ENCODE measurements at places on chromosomes 2 and 18.
A peak's percentile ranks its signal among the peaks of the same experiment; 100 is the strongest.

DNA sequence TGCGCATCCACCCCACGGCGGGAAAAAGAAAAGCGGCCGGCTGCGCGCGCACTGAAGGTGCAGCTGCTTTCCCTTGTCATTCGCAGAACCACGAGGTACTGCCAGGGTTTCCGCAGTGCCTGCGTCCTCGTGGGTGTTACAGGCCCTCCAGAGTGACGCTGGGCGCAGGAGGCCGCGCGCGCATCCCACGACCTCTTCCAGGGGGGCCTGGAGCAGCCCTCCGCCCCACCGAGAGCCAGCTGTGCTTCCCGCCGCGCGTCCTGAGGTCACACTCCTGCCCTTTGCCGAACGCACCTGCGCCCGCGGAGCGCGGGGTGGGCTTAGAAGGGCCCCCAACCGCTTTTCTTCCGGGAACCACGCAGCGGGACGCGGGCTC lies 378 bp upstream of the IAH1 start:
- DNase-seq: peak; percentile 16

GRCh38 chr2:240459401-240460252 lies 24.2 kb downstream of the GPC1 start:
- no peak for DNase-seq

DNA sequence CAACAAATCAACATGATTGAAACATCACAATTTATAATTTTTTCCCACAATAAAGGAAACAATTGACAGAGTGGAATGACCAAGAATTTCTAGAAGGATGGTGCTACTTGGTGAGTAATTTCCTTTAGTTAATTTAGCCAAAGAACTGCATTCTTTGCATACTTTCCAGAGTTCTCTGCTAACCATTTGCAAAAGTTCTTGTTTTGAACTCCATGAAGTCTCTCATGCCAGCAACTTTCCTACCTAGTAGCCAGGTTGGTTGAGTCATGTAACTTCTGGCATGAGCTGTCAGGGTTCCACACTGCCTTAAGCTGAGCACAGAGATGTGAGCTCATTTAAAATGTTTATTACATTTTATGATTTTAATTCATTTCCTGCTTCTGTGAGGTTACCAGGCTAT lies 539.6 kb downstream of the PID1 start:
- no peak for DNase-seq

GRCh38 chr2:143564419-143564818 lies 435.2 kb downstream of the ARHGAP15 start:
- DNase-seq: no peak

DNA sequence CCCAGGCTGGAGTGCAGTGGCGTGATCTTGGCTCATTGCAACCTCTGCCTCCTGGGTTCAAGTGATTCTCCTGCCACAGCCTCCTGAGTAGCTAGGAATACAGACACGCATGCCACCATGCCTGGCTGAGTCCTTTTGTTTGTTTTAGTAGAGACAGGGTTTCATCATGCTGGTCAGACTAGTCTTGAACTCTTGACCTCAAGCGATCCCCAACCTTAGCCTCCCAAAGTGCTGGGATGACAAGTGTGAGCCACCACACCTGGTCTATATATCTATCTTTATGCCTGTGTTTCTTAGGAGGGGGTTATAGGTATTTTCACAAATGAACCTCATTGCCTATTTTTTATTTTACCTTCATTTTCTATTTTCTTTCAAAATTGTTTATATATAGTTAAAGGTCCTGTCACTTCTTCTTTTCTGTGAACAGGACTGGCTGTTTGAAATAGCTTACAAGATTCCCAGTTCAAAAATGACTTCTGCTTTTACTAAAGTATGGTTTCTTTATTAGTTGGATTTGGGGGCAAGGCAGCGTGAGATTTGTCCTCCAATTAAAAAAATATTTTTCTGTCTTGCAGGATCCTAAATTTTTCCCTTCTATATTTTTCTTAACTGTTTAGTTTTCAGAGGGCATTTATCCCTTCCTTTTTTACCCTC lies 16.4 kb upstream of the MARCHF7 start:
- no peak for DNase-seq

- DNase-seq: no peak
These were observed 209.3 kb downstream of the SLC4A3 start for GRCh38 chr2:219836647-219837177.

- DNase-seq: no peak
These were observed 182.7 kb upstream of the SALL3 start for GRCh38 chr18:78796693-78797455.

DNA sequence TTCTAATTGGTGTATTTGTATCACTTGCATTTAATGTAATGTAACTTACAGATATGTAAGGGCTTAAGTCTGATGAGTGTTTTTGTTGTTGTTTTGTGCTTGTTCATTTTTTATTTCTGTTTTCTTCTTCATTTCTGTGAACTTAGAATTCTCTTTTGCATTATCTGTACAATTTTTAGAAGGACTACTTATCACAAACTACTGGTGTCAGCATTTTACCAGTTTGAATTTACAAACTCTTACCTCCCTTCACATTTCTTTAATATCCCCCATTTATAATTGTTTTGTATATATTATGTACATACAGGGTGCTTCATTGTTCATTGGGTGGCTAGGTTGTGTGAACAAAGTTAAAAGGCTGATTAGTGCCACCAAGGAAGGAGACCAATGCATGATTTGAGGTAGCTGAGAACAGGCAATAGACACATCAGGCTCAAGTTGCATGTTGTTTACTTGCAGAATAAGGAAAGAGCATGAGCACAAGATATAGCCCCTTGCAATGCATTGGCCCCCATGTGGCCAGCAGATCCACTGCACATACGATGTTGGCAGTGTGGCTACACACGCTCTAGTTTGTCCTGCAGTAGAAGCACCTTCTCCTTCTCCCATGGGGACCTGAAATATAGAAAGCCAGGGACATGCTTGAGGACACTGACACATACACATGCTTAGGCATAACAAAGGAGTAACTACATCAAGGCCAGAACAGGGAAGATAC lies 198.2 kb downstream of the CD8B2 start:
- DNase-seq: no peak

DNA sequence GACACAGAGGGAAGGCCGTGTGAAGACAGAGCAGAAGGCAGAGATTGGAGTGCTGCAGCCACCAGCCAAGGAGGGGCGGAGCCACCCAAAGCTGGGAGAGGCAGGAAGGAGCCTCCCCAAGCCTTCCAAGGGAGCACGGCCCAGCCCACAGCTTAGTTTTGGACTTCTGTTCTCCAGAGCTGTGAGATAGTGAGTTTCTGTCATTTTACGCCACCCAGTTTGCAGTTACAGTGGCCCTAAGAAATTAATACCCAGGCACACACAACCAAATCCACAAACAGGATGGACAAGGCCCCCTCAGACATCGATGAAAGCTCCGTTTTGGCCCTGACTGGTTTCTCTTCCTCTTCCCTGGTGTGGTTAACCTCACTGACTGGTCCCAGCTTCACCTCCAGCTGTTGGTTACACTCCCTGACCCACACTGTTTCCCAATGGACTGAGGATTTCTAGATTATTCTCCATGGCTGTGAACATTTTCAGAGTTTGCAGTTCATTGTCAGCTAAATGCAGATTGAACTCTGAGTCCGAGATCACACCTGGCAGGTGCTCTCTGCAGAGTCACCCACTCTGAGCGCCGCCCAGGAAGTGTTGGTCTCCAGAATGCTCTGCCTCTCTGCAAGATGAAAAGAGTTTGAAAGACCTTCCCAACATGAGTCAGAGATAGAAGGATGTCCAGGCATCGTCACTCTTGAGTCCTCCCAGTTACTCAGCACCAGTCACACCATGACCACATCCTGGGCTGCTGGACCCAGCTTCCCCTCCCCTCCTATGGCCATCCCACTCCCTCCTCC lies 100.2 kb downstream of the TWIST2 start:
- no peak for DNase-seq

- no peak for DNase-seq
These were observed 21.6 kb downstream of the INPP5D start for GRCh38 chr2:233081731-233082221.

- no peak for DNase-seq
These were observed 21.2 kb downstream of the HS1BP3 start for GRCh38 chr2:20629581-20630171.

GRCh38 chr2:20352581-20353216 lies 2.1 kb upstream of the PUM2 start:
- no peak for DNase-seq

- DNase-seq: no peak
These were observed 47.1 kb upstream of the CCBE1 start for GRCh38 chr18:59744271-59744721.

- no peak for DNase-seq
These were observed 71.0 kb upstream of the CYP1B1 start for GRCh38 chr2:38146907-38147307.

DNA sequence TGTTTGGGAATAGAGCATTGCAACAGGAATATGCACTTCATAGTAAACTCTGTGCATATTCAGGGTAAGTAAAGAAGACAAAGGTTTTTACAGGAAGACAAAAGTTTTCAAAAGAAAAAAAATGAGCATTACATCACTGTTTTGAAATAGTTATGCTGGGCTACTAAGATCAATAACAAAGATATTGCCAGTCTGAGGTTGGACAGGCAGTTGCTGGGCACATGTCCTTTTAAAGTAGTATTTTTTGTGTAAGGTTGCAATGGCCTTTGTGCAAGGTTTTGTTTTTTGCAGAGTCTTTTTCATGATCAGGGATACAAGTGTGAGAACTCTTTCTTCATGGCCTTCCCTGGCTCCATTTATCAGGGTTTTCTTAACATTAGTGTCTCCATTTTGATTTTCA lies 16.2 kb downstream of the IL1B start:
- DNase-seq: no peak

DNA sequence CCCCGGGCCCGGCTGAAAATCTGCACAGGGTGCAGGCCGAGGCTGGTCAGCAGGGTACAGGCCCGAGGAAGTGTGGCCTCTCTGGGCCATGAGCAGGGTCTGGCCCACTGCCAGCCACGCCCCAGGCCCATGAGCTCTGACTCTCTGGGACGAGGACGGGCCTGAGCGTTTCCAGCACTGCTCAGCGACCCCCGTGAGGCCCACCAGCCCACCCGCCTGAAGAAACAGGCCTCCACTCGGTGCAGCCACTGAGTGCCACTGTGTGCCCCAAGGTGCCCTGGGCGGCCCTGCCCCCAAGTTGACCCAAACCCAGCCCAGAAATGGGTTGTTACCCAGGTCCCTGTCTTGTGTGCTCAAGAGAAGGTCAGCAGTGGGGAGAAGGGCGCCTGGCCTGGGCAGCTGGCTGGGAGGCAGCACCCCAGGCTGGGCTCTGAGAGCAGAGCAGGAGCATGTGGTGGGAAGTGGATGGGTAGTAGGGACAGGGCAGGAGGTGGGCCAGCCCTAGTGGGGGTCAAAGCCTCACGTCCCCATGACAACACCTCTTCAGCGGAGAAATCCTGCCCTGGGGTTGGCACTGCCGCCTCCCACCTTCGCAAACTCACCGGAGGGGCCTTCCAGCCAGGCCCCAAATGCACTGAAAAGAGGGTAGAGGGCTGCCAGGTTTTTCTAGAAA lies 2.1 kb upstream of the SNED1 start:
- no peak for DNase-seq

- no peak for DNase-seq
These were observed 50.3 kb upstream of the UGP2 start for GRCh38 chr2:63791387-63791786.

DNA sequence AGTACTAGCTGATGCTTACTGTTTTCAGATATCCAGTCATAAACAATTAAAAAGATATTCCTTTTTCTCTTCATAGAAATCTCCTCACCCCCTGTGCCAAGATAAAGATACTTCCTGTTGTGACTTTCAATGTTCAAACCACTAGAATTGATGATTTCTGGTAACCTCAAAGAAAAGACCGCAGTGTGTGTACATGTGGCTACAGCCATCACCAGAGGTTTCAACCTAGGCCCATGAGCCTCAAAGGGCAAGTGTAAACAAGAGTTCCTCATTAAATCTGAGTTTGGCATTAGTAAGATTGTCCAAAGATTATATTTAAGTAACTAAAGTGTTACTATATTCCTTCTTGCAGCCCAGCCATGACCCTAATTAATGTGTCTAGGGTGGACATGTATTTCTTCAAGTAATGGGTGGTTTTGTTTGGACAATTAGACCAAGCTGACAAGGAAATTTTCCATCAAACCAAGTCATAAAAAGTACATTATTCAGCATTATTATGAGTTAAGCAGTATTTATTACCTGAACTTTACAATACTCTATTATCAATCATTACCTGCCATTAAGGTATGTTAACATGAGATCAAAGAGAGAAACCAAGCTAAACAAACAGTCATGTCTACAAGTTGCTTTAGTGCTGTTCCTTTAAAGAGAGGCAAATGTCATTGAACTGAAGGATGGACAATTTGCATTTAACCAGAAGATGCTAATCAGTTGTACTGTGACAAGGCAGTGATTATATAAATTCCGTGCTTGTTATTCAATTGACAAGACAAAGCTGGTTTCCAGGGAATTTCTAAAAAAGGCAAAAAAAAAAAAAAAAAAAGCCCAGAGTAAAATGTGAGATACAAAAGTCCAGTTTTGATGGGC lies 382.7 kb downstream of the LNPK start:
- DNase-seq: no peak

- DNase-seq: peak; percentile 1
These were observed 189.9 kb upstream of the TANK start for GRCh38 chr2:160970052-160970965.

DNA sequence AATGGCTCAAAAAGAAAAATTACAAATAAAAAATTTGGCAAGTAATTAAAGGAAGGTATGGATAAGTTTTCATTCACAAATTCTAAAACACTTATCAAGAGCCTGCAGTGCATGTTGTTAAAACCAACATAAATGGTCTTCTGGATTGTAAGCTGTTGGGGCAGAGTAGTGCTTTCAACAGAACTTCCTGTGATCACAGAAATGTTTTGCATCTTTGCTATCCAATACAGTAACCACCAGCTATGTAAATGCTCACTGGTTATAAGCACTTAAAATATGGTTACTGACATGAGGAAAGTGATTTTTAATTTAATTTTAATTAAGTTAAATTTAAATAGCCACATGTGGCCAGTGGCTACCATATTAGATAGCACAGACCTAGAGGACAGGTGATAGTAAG lies 133.1 kb downstream of the NBAS start:
- no peak for DNase-seq

DNA sequence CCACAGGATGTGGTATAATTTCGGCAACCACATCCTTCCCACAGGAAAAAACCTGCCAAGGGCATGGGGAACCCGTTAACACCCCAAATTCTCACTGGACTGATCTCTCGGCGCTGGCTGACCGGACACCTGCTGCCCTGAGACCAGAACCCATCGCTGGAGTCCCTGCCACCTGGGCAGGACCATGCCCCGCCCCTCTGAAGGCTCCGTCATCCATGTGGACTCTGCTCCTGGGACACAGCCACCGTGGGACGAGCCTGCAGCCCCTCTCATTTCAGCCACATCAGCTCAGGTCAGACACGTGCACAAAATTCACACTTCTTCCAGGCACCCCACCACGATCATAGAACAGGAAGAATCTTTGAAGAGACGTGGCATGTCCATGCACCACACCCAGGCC lies 108.2 kb downstream of the ZNF516 start:
- DNase-seq: no peak

- DNase-seq: no peak
These were observed 19.3 kb downstream of the ST6GAL2 start for GRCh38 chr2:106866641-106867040.

GRCh38 chr18:48539406-48540250 lies 797 bp downstream of the CTIF start:
- DNase-seq: peak; percentile 57

- no peak for DNase-seq
These were observed 174.1 kb downstream of the SMAD7 start for GRCh38 chr18:48776641-48777025.

GRCh38 chr2:176535467-176536113 lies 266.3 kb downstream of the MTX2 start:
- peak; percentile 40 for DNase-seq

GRCh38 chr2:196370381-196370780 lies 199.0 kb upstream of the STK17B start:
- DNase-seq: no peak

Measured in NCI-H1092 (cell line).